Astrocyte of the hippocampus (primary cell): ENCODE measurements at places on chromosomes 1 and 21.

- DNase-seq = peak; percentile 62
Measured at GRCh38 chr1:234683861-234684632, 74.1 kb upstream of the IRF2BP2 start.

DNA sequence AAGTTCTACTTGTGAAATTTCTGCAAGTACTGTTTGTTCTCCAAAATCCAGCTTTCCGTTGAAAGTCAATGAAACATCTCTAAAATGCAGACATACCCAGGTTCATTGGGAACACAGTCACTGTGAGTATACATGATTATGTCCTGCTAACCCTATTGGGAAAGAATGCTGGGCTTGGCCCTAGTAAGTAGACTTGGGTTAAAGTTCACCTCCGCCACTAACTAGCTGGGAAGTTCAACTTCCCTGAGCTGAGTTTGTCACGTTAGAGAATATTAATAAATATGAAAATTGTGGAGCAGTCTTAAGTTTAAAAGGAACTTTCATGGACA, 10.5 kb upstream of the PGD start:
- no peak for DNase-seq

GRCh38 chr1:2601721-2602303, 15.2 kb downstream of the PRXL2B start:
- DNase-seq = no peak

GRCh38 chr21:45894450-45894825, 87.1 kb upstream of the COL6A1 start:
- DNase-seq = peak; percentile 80

DNA sequence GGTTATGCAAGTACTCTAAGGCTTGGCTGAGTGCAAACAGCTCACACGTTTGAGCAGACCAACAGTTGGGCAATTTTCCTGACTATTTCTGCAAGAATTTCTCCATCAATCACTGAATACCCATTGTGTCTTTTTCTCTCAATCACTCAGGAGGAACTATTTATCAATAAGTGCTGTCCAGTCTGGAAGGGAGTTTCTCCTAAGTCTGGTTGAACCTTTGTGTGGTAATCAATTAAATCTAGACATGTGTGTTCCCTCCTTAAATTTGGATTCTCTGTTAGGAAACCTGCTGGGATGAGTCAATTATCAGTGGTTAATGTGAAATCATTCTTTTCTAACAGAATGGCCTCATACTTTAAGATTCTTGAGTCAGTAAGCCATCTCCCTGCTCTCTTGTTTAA, 6.8 kb upstream of the AADACL3 start:
- no peak for DNase-seq

DNA sequence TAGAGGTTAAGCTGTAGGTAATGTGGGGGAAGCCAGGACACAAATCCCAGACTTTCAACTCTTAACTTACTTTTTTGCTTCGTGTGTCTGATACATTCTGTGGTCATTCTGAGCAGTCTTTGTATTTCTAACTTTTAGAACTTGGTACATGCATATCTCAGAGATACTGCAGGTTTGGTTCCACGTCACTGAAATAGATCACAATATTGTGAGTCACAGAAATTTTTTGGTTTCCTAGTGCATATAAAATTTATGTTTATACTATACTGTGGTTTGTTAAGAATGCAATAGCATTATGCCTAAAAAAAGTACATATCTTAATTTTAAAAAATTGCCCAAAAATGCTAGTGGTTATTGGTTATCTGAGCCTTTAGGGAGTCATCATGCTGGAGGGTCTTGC, 3.2 kb downstream of the URB2 start:
- DNase-seq = peak; percentile 14

DNA sequence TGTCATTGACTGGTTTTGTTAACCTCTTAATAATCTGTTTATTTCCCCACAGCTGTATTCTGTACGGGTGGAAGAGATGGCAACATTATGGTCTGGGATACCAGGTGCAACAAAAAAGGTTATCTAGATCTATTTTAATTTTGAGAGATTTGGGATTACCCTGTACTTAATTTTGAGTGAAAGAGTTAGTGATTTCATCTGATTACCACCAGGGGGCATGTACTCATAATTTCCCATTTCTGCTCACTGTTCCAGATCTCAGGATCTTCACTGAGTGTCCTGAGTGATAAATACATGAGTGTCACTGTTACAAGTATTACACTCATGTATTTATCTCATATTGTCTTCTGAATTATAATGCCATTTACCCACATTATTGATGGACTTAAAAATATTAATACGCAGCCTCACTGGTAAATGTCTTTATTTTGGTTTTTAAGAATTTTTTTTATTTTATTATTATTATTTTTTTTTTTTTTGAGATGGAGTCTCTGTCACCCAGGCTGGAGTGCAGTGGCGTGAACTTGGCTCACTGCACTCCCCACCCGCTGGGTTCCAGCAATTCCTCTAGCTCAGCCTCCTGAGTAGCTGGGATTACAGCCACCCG, 27.4 kb downstream of the DTL start:
- peak; percentile 39 for DNase-seq

GRCh38 chr1:42730988-42731387, 9.0 kb downstream of the CLDN19 start:
- no peak for DNase-seq

- no peak for DNase-seq
Measured at GRCh38 chr1:7153464-7153863, 368.2 kb downstream of the CAMTA1 start.

- DNase-seq = peak; percentile 64
Measured at GRCh38 chr1:216935901-216936300, 212.7 kb upstream of the ESRRG start.

- DNase-seq = no peak
Measured at GRCh38 chr1:106249365-106249764, 807.1 kb upstream of the PRMT6 start.

DNA sequence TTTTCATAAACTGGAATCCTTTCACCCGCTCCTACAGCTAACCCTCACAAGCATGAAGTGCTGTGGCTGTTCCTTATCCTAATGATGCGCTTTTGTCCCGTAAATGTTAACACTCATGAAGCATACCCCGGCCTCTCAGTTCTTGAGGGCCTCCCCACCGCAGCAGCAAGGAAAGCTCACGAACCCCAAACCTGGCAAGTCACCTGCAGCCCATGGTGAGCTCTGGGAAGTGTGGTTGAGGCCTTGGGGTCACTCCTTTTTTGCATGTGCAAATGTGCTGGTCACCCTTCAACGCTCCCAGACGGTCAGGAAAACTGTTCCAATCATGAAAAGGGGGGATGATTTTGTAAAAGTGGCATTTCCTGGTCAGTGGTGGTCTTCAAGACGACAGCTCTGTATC, 124.6 kb downstream of the PRDM2 start:
- DNase-seq = no peak

DNA sequence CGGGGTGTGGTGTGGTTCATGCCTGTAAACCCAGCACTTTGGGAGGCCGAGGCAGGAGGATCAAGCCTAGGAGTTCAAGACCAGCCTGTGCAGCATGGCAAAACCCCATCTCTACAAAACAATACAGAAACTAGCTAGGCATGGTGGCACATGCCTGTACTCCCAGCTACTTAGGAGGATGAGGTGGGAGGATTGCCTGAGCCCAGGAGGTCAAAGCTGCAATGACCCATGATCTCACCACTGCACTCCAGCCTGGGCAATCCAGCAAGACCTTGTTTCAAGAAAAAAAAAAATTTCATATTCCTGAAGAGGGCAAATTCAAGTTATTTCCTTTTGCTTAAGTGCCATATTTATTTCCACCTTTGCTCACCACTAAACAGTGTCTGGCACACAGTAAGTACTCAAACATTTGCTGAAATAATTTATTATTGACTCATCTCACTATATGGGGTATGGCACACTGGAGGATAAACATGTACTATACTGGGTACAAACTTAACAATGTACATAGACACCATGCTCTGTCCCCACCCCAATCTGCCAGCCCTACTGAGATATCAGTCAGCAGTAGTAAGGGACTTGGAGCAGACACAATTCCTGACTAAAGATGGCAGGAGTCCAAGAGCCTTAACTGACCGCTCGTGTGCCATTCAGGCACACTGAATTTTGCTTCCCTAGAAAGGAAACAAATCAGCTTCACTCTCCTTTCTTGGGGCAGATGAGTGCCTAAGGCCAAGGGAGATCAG, 15.5 kb downstream of the MEAF6 start:
- peak; percentile 84 for DNase-seq

- DNase-seq = no peak
Measured at GRCh38 chr1:3672231-3672970, 20.1 kb downstream of the TP73 start.

- peak; percentile 77 for DNase-seq
Measured at GRCh38 chr1:210448297-210448892, 119.7 kb downstream of the HHAT start.

DNA sequence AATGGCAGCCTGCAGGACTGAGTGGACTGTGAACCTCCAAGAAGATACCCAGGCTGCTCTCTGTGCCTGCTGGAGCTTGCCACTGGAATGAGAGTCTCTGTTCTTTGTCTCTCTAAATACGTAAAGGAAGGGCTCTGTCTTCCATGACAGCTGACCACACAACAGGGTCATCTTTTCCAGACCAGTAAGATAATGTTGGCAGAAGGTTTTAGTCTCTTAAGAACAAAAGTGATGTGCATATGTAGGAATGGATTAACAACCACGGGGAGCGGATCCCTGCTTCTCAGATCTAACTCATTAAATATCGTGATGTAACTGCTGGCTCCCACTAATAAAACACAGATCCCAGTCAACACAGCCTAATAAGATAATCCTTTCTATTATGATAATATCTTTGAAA, 67.5 kb downstream of the MAP10 start:
- DNase-seq = no peak

GRCh38 chr21:34065027-34065426, 8.4 kb upstream of the MRPS6 start:
- DNase-seq = peak; percentile 19

GRCh38 chr1:23644555-23644866, 47.1 kb upstream of the RPL11 start:
- DNase-seq = no peak

DNA sequence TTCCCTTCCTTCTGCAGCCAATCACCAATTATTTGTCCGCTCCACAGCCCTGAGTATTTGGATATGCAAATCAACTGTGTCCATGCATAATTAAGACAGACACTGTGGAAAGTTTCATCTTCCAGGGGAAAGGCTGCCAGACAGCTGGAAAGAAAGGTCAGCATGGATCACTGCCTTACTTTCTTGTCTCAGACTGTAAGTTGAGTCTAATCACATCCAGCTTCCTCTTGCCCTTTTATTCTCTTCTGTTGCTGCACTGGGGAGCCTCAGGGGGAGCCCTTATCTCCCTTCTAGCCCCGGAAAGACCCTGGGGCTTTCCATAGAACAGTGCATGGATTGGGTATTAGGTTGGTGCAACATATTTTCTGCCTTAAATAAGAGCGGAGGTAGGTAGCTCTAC, 182.9 kb downstream of the OMA1 start:
- DNase-seq = no peak
